NCI-H1105 (cell line): ENCODE measurements at places on chromosomes 2 and 18.

DNA sequence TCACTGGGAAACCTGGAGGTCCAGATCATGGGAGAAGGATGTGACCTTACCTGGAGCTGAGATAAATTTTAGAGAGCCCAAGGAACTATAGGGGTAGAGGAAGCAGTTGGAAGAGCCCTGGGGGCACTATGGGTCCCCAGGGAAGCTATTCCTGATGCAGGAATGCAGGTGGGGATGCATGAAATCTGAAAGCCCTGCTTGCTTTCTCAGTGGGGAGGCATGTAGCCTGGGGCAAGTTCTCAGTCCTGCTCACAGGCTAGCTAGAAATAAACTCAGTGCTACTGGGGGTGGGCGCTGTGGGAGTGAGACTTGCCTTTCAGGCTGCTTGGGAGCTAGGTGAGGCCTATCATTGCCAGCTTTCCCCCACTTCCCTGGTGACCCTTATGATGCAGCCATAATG is 499.7 kb downstream of the PTH2R start:
- no peak for DNase-seq

DNA sequence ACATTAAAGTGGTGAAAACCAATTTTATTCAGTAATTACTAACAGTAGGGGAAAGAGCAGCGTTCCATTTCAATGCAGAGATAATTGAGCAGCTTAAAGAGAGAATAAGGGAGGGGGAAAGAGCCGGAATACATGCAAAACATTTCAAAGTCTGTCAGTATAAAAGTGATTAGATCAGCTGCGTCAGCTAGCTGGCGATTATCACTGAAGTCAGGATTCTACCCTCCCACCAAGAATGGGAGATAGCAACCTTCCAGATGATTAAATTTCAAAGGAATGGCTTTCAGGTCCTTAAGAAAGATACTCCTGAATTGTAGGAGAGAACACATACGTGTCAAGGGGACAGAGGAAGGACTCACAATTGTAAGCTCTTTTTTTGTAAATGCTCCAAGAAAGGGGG is 2.7 kb upstream of the ZC3H6 start:
- no peak for DNase-seq

GRCh38 chr2:159046966-159047365 is 78.5 kb downstream of the TANC1 start:
- no peak for DNase-seq

DNA sequence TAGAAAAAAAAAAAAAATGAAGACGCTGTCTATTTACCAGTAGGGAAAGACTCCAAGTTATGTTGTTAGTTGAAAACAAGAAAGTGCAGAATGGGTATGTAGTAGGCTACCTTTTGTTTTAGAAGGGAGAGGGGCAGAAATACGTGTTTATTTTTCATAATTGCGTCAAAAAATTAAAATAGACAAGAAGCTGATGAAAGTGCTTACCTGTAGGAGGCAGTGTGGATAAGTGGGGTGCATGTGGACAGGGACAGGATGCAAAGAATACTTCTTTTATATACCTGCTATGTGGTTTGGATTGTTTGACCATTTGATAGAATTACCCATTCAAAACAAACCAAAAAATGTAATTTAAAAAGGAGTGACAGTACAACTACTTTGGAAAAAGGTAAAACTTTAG is 3.0 kb upstream of the GCG start:
- DNase-seq: no peak

- no peak for DNase-seq
Observed at GRCh38 chr18:58385472-58385871, 243.4 kb downstream of the ALPK2 start.

- no peak for DNase-seq
Observed at GRCh38 chr2:237165405-237166276, 80.0 kb downstream of the COPS8 start.

DNA sequence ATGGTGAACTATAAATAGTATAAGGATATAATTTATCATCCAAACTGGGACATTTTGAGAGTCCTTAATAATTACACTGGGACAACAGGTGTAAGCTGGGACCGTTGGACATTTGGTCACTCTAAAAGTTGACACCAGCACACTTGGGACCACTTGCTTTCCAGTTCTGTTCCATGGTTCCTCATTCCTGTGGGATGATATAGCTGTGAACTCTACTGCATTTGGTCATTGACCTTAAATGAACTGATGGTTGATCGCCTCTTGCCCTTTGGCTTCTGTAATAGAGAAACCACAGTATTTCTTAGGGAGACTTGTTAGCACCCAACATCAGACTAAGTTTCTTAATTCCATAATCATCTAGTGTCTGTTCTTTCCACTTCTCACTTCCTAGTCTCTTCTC is 46.7 kb downstream of the EML6 start:
- no peak for DNase-seq

DNA sequence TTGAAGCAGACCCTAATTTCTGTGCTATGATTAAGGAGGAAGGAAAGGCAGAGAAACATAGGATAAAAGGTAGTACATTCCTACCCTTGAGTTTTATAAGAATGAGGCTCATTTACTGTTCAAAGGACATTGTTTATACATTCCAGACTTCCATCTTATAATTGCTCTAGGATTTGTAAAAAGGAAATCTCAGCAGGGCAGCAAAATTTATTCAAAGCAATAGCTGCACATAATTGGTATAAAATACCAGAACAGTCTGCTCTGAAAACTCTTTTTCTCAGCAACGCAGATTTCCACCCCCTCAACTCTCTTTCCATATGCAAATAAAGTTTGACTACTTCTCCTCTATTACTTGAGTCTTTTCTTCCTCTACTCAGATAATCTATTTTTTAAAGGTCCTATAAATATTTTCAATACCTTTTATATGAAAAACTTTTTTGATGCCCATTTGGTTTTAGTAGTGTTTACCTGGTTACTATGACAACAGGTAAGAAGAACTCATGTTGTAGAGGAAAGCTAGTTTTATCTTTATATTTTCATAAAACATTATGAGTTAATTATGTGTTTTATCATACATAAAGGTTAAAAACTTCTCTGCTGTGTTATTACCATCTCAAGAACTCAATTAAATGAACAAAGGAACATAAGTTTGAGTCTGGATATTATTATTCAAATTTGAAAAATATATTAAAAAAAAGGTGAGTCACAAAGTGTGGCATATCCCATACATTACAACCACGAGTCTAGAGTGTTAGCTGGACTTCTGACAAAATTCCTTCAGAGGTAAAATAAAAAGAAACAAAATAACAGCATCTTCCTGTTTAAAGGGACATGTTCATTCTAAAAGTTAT is 19.9 kb downstream of the RBMS1 start:
- no peak for DNase-seq

DNA sequence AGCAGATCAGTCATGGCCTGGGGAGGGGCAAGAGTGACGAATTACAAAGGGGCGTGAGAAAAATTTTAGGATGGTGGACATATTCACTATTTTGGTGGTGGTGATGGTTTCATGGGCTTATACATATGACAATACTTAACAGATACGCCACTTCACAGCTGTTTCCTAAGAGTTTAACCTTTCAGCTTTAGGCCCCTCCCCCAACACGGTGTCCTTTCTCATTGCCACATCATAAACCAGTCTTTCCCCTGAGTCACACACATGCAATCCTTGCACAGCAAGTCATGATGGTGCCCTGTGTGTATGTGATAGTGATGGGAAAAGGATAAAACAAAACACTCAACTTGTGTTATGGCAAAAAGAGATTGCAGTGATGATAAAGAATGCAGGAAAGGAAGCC is 47.6 kb upstream of the IL1R1 start:
- no peak for DNase-seq

DNA sequence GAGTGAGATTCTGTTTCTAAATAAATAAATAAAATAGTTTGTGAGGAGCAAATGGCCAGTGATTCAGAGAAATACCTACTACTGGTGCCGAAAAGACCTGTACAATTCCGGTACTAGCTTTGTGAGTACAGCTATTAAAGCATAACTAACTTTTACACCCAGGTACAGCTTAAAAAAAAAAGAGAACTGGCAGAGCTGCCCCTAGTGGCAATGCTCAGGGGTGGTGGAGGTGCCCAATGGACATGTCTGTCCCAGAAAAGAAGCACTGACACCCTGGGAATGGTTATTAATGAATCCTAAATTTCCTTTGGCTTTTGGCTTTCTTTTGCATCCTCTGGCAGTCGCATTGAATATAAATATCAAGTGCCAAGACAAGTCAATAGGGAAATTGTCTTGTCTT is 87.0 kb downstream of the LIPG start:
- DNase-seq: no peak

GRCh38 chr2:119371111-119371510 is 4.3 kb downstream of the DBI start:
- DNase-seq: no peak

DNA sequence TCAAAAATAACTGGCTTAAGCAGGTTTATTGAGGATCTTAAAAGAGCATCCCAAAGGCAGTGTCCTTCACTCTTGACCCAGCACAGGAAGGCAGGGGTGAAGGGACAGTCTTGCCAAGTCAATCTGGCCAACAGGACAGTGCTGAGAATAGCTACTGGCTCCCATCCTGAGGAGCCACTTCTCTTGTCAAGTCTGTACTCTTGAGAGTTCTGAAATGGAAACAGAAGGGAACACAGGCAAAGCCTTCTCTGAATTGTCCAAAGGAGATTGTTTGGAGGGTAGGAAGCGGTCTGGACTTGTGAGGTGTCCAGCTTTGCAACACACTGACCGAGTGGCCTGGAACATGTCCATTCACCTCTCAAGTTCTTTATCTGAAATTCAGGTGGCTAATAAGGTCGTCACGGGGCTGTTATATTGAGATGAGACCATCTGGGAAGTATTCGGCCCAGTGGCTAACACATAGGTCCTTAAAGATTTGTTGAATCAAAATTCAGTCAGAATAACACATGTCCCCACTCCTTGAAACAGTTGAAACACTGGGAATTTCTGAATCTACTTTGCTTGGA is 99.5 kb upstream of the FHL2 start:
- DNase-seq: no peak

- no peak for DNase-seq
Observed at GRCh38 chr2:210046851-210047500, 44.5 kb downstream of the RPE start.

GRCh38 chr2:15911686-15912085 is 28.7 kb upstream of the MYCN start:
- DNase-seq: no peak

GRCh38 chr2:231188506-231189170 is 9.8 kb upstream of the ARMC9 start:
- no peak for DNase-seq

GRCh38 chr2:236956031-236956618 is 129.6 kb upstream of the COPS8 start:
- no peak for DNase-seq

DNA sequence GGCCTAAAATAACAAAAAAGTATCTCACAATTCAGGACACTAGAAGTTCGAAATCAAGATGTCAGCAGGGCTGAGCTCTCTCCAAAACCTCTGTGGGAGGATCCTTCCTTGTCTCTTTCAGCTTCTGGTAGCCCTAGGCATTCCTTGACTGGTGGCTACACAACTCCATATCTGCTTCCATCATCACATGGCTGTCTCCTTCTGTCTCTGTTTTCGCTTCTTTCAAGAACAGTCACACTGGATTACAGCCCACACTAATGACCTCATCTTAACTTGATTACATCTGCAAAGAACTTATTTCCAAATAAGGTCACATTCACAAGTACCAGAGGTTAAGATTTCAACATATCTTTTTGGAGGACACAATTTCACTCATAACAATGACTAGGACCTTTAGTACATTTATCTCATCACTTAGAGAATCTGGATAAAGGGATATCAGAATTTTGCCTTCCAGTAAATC is 275.2 kb downstream of the IRS1 start:
- DNase-seq: no peak
